ENCODE measurements at places on chromosomes 1 and 21. TPM values are rescaled to one million over a fixed set of nuclear protein-coding genes. Genes with fewer than 3 reads are reported as not detected.

Gene DCST1
- not detected for total RNA-seq

Gene CYP4A22
- not detected for total RNA-seq

Gene CLDN19
- not detected for total RNA-seq

Gene AGT
- 0.13 TPM for total RNA-seq

Gene SPATA6
- total RNA-seq, result 1.3 TPM
